ENCODE measurements at places on chromosomes 11 and 22.

DNA sequence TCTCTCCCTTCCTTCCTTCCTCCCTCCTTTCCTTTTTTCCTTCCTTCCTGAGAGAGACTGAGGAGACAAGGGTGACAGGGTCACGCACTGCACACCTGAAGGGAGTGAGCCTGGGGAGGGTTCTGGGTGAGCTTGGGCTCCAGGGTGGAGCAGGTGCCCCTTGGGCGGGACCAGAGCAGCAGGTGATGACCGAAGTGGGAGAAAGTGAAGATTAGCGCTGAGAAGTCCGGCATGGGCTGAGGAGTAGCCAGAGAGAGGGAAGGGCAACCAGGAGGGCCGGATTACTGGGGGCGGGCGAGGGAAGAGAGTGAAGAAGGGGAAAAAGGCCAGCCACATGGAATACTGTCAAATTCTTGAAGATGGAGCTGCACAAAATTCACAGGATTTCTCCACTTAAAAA is 99.2 kb upstream of the LMO1 start:
- no peak for DNase-seq

DNA sequence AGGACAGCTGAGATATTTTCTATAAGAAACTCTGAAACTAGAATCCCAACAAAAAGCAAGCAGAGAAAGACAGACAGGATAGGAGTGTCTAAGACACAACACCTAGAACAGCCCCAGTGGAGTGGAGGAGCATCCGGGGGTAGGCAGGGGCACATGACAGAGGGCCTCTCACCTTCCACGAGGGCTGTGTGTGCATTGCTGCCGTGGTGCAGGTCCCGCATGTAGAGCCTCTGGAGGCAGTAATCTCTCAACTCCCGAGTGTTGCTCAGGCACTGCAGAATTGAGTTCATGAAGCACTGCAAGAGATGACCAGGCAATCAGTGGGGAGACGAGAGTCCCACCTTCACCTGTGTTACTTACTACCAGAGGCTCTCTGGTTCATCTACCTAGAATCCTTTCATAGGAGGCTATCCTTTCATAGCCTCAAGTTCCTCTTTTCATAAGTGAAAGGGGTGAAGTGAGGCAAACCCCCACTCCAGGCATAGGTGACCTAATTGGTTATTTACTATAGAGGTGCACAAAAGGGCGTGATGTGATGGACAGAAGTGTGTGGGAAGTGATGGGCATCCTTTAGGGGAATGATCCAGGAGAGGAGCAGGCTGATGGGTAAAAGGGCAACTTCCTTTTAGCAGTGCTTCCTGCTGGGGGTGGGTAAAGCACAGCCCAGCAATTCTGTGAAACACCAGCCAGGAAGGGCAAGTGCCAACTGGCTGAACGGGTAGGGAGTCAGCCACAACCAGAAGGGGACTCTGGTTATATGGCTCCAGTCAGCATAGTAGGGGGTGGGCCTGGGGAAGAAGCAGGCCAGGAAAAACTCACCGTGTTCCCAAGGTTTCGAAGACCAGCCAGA is 13.1 kb upstream of the MFRP start:
- DNase-seq, result no peak

DNA sequence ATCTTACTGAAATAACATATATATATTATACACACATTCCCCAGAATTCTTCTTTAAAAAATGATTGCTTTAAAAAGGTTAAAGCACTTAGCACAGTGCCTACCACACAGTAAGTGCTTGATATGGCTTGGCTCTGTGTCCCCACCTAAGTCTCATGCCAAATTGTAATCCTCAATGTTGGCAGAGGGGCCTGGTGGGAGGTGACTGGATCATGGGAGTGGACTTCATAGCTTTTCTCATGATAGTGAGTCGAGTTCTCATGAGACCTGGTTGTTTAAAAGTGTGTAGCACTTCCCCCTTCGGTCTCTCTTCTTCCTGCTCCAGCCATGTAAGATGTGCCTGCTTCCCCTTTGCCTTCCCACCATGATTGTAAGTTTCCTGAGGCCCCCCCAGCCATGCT is 6.2 kb downstream of the CRYAB start:
- DNase-seq, result no peak

DNA sequence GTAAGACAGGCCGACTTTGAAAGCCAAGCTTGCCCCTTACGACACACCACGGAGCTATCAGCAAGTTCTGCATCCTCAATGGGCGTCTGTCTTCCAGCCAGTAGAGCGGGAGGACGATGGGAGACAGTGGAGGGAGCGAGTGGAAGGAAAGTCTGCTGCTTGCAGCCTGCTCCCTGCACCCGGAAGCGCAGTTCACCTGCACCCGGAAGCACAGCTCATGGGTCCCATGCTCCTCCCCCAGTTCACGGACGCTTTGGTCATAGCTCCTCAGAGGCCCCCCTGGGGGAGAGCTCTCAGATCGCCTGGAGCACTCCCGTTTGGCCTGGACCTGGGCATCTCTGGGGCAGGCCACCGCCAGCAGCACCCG is 51.3 kb downstream of the FBLN1 start:
- DNase-seq, result peak; percentile 9

DNA sequence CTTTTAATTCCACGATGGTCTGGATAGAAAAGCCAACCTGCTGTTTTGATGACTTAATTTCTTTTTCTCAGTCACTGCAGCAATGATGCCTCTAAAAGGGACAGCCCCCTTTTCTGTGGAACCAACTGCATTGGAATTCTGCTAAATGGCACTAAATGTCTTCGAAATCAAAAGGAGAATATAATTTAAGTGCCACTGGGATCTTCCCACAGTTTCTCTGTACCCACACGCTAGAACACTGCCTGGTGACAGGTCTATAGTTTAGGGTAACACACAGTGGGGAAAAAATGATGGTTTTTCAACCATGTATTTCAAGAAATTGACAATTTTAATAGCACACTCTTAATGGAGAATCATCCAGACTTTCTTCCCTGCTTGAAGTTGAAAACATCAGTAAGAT is 182.3 kb downstream of the OPCML start:
- no peak for DNase-seq

DNA sequence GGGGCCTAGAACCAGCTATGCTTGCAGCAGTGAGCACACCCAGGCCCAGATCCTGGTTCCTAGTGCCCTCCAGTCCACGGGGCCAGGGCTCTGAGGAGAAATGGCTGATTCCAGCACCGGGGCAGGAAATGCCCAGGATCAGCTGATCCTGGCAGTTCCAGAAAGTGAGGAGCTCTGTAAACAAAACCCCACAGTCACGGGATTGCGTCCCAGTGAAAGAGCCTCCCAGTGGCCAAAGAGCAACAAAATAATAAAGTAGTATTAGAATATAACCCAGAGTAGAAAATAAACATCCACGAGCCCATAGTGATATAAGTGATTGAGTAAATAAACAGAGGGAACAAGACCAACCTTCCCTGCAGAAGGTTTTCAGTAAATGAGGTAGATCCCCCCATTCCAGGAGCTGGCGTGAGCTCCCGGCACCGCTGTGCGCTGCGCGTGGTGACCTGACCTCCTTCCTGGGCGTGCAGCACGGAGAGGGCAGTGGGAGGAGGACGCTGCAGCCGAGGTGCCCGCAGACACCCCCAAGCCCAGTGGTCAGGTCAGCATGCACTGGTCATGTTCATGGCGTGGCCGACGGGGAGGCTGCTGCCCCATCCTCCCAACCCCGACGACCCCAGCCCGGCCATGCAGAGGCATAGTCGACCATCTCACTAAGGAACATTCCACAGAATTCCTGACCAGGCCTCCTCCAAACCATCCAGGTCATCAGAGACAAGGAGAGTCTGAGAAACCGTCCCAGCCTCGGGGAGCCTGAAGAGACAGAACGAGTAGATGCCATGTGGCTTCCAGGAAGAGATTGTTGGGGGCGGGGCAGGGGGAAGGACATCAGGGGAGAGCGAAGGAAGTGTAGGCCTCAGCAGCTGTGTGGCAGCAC is 19.8 kb downstream of the PTDSS2 start:
- DNase-seq, result peak; percentile 28

DNA sequence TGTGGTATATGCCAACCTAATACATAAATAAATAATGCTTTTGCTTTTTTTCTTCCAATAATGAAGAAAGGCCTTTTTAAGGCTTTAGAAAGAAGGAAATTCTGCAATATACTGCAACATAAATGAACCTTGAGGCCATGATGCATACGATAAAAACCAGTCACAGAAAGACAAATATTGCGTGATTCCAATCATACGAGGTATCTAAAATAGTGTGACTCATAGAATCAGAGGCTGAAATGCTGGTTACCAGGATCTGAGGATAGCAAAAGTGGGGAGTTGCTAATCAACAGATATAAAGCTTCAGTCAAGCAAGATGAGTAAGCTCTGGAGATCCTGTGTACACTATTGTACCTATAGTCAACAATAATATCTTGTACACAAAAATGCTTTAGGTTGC is 24.2 kb downstream of the MS4A6A start:
- DNase-seq, result no peak

- no peak for DNase-seq
Observed at GRCh38 chr22:45026511-45026910, 16.7 kb upstream of the PHF21B start.

DNA sequence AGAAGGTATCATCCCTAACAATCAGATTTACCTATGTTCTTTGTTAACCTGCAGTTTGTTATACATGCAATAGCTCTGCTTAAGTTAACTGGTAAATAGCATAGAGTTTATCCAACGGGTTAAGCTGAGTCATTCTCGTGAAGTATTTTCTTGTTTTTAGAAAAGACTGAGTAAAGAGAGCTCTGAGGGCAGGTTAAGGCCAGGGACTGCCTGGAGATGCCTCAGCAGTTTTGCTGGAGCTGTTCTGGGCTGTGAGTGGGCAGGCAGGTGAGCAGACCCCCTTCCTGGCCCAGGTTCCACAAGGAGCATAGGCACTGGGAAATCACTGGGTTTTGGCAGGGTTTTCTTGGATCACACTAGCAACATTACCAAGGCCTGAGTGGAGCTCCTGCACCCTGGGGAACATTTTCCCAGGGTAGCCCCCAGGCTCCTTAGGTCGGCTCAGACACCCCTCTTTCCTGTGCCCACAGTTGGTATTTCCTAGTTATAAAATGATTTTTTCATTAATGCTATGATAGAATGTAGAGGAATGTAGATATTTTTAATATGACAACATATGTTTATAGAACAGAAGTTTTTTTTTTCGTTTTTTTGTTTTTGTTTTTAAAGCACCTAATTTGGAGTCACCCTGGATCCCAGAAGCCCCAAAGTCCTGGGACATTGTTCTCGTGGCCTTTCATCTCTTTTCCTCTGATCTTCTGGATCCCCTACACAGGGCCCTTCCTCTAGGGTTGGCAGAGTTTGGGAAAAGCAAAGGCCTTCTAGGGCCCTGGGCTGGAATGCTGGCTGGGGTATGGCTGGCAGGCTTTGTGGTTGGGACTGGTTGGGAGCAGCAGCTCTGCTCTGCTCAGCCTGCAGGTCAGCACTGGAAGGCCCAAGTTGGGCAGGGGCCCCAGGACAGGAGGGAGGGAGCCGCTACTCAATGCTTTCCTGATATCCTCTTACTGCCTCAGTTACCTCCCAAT is 26.7 kb downstream of the IRAG1 start:
- no peak for DNase-seq

- no peak for DNase-seq
Observed at GRCh38 chr22:31574055-31574670, 77.8 kb downstream of the SFI1 start.

GRCh38 chr11:503179-503981 is 3.7 kb downstream of the RNH1 start:
- peak; percentile 23 for DNase-seq

GRCh38 chr11:92504004-92504403 is 279.4 kb downstream of the FAT3 start:
- no peak for DNase-seq

DNA sequence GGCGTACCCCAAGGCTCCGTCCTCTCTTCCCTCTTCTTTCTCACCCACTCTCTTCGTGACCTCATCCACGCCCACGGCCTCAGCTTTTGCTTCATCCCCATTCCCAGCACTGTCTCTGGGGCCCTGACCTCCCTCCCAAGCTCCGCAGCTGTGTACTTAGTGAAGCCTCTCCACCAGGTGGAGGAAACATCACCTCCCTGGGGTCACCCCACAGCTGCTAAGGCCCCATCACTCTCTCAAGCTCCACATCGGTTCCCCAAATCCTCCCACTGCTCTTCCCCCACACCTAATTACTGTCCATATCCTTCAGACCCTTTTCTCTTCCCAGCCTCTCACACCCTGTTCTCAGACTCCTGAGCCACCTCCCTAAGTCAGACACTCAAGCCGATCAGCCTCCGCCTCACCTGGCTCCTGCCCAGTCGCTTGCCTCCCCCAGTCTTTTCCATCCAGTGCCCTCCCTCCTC is 7.9 kb upstream of the SYT7 start:
- no peak for DNase-seq

GRCh38 chr11:36280531-36280930 is 8.7 kb downstream of the COMMD9 start:
- peak; percentile 28 for DNase-seq

DNA sequence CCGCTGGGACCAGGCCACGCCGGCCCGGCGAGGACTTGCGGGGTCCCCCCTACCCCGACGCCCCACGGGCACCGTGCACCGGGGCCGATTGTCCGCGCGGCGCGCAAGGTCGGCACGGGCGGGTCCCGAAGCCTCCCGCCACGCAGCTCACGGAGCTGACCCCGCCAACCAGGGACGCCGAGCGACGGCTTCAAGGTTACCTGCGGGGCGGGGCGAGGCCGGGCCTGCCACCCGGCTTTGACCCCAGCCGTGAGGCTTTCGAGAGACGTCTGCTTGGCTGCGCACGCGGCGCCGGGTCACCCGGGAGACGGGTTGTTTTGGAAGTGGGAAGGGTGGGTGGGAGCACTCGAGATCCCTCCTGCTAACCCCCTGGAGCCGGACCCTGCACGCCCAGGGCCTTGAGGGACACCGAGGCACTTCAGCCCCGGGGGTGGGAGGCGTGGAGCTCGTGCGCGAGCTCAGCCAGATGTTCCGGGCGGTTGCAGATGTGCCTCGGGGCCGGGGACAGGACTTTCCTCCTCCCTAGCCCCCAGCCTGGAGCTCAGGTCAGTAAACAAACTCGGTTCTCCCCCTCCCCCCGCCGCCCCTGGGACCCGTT is 3.2 kb upstream of the WNT11 start:
- no peak for DNase-seq

GRCh38 chr11:131888230-131888855 is 517.9 kb downstream of the NTM start:
- peak; percentile 27 for DNase-seq

- DNase-seq, result no peak
Observed at GRCh38 chr11:5367448-5368074, 16.1 kb upstream of the OR51M1 start.

- DNase-seq, result no peak
Observed at GRCh38 chr22:28843633-28844032, 39.7 kb upstream of the ZNRF3 start.

- no peak for DNase-seq
Observed at GRCh38 chr11:8204025-8204424, 35.2 kb upstream of the RIC3 start.

DNA sequence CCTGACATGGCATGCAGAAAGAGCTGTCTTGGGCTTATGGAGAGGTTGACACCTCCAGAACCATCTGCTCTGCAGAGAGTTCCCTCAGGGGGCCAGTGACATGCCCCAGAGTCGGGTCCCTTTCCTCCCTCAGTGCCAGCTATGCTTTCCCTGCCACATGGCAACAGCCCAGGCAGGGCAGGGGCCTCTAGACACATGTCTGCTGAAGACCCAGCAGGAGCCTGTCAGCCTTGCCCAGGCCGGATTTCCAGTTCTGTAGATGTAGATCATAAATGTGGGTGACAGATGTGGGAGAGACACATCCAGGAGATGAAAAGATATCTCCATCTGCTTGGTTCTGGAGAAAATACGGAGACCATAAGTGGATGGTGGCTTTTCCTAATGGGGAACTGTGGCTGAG is 25.5 kb downstream of the NAV2 start:
- DNase-seq, result no peak

- DNase-seq, result no peak
Observed at GRCh38 chr22:38030311-38031133, 26.7 kb upstream of the PICK1 start.
